ENCODE measurements at places on chromosomes 2 and 18.

DNA sequence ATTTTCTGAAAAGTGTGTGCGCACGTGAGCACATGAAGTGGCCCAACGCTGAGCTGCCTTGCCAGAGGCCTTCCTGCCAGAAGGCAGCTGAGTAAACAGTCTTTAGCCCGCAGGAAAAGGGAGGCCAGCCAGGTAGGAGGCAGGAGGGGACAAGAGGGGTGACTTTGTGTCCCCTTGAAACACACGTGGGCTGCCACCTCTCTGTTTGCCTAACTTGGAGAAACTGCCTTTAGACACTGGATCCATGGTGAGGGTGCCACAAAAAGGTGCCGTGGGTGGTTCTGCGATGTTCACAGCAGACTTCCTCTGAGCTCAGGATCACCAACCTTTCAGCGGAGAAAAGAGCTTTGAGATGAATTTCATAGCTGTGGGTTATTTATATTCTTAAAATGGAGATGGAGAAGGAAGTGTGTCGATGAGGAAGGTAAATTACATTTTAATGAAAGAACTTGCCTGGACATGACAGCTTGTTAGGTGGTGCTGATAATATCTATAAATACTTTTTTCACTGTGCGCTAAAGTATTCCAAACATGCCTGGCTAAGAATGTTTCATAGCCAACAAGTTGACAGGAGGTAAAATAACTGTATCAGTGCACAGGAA, 36.6 kb upstream of the ASB1 start:
- no peak for DNase-seq

GRCh38 chr2:128228894-128229293, 89.8 kb downstream of the HS6ST1 start:
- no peak for DNase-seq

- DNase-seq = no peak
Observed at GRCh38 chr2:129722306-129723019, 257.0 kb upstream of the RAB6C start.

DNA sequence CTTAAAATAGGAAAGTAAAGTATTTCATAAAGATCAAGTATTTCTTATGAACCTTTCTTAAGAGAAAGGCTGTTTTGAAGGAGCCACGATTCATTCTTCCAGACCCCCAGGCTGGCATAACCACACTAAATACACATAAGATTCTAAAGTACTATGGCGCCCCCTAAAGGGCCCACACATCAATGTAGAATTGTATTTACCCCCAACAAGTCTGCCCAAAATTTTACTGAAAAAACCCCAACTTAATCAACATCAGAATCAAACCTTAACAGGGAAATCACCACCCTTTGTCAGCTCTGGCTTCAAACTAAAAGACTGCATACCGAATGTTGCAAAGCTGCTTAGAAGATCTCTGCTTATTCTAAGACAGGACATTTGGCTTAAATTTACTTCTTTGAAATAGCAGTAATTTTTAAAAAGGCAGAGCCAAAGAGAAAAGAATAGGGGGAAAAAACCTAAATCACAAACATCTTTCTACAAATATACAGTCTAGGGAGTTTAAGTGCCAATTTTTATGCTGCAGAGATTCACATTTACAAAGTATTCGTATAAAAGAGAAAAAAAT, 20.4 kb upstream of the BCL2 start:
- DNase-seq = no peak

GRCh38 chr18:64416990-64417389, 268.1 kb upstream of the LINC00305 start:
- no peak for DNase-seq

DNA sequence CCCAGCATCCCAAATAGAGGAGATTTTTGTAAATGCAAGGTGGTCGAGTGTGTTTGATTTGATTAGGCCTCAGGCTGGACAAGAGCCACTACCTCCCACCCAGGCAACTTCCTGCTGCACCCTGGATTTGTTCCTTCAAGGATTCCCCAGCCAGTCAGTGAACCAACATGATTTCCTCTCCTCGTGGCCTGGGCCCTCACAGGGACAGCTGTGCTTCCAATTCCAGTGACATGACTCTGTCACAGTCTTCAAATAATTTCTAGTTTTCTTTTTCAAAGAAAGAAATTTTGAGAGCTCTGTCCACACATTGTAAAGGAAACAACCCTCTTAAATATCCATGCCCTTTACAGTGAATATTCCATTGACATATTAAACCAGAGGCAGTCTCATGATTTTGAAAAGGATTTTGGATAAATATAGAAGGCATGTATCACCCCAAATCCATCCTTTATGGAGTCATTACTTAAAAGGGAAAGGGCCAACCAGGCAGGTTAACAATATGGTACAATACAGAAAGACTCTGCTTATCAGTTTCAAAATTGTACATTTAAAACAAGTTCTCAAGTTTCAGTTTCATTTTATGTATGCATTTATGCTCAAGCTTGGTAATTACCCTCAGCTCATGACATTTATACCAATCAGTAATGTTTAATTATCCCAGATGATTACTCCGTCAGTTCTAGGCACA, 121.3 kb upstream of the FOSL2 start:
- peak; percentile 10 for DNase-seq

- no peak for DNase-seq
Observed at GRCh38 chr18:42258301-42258965, 303.4 kb downstream of the PIK3C3 start.

GRCh38 chr2:99336804-99337112, 431 bp upstream of the EIF5B start:
- DNase-seq = no peak

DNA sequence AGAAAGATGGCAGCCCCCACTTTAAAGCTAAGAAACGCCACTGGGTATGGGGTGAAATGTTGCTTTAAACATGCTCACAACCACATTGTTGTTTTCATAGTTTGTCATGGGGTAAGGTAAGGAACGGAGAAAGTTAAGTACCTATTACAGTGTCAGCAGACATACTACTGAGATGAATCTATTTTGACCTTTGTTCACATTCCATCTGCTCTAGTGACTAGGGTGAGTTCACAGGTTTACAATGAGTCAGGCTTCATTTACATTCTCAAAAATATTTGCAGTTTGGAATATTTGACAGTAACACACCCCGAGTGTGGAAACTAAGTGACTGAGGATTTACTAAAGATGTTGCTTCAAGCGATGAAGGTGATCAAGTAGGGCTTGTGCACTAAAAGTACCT, 428.7 kb upstream of the ACVR2A start:
- DNase-seq = no peak

GRCh38 chr2:160859096-160859495, 301.1 kb upstream of the TANK start:
- DNase-seq = no peak

- no peak for DNase-seq
Observed at GRCh38 chr2:5742126-5742525, 49.9 kb downstream of the SOX11 start.

All from GM19239 (cell line).